B cell (primary cell): ENCODE measurements at places on chromosomes 13 and 19.
A peak's percentile ranks its signal among the peaks of the same experiment; 100 is the strongest.

- no peak for DNase-seq
Measured at GRCh38 chr13:74329962-74330361, 195.8 kb upstream of the KLF12 start.

GRCh38 chr13:36377826-36378468 is 31.8 kb upstream of the SPART start:
- no peak for DNase-seq

- no peak for DNase-seq
Measured at GRCh38 chr13:31124204-31124603, 37.5 kb downstream of the HSPH1 start.

DNA sequence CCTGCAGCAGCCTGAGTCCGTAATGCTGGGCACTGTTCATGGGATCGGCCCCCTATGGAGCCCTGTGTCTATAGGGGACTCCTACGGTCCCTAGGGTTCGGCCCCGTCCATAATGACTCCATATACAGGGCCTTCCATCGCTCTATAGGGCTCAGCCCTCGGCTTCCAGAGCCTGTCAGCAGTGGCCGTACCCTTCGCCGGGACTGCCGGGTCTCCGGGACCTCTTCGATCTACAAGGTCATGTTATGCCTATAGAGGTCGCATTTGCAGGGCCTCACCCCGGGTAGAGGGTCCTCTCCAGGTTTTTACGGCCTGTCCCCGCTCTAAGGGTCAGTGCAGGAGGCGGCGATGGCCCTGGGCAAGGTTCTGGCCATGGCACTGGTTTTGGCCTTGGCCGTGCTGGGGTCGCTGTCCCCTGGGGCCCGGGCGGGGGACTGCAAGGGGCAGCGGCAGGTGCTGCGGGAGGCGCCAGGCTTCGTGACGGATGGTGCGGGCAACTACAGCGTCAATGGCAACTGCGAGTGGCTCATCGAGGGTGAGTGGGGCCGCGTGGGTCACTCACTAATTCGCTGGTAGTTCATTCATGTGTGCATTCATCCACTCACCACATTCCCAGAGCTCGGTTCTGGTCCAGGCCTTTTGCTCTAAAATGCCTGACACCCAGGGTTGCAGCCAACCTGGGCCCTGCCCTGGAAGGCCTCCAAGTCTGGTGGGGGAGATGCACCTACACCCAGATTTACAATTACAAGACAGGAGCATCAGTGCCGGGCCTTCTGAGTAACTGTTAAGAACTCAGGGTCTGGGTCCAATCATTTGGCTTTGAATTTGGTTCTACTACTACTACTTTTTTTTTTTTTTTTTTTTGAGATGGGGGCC is 699 bp downstream of the MEGF8 start:
- peak; percentile 67 for DNase-seq

- DNase-seq, result no peak
Measured at GRCh38 chr19:48405850-48406249, 12.4 kb downstream of the GRIN2D start.

DNA sequence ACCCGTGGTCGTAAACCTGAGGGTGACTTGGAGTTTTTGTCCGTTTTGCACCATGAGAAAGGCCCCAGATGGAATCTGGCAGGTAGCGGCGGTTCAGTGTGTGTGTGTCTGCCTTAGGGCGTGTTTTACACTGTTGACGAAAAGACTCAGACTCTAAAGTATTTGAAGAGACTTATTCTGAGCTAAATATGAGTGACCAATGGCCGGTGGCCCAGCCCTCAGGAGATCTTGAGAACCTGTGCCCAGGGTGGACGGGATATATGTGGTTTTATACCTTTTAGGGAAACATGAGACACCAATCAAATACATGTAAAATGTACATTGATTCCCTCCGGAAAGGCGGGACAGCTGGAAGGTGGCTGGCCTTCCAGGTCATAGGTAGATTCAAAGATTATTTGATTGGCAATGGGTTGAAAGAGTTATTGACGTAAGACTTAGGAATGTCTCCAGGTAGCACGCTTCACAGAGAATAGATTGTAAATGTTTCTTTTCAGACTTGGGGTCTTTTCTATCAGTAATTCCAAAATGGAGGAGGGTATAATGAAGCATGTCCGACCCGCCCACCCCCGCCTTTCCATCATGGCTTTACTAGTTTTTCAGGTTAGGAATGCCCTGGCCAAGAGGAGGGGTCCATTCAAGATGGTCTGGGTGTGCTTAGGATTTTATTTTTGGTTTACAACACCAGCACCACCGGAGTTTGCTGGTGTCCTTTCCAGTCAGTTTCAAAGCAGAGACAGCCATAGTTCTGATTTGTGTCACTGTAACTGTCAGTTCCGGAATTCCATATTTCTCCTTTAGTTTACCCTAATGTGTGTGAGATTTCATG is 1.0 kb upstream of the ZNF529 start:
- peak; percentile 7 for DNase-seq

DNA sequence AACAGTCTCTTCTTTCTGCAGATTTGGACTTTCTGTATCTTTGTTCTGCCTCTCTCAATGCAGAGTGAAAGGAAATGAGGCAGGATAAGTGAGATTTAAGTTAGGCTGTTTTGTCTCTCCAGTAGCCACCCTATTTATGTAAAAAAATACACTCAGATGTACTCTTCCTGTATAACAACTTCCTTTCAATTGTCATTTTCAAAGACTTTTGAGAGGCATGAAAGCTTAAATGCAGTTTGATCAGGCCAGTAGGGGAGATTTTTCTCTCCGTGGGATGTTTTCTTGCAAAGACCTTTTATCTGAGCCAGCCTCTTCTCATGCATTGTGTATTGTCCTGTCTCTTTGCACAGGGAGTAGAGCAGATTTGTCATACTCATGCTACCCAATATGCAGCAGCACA is 166.8 kb downstream of the SLITRK5 start:
- no peak for DNase-seq

- no peak for DNase-seq
Measured at GRCh38 chr19:30387311-30388115, 15.3 kb downstream of the ZNF536 start.

- DNase-seq, result no peak
Measured at GRCh38 chr13:72125561-72125960, 258.6 kb upstream of the DACH1 start.

DNA sequence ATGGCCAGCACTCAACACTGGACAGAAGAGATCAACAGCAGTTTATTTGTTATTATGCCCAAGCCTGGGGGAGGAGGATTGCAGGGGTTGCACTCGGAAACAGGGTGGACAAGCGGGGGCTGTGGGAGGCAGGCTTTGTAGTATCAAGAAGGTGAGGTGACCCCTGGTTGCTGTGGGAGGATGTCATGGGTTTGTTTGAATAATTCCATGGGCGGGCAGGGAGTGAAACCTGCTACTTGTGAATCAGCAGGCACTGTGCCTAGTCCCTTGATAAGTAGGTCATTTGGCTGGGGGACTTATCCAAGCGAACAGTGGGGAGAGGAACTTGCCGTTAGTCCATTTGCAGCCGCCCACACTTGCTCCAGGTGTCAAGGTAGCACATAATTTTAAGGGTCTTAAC is 84.4 kb upstream of the KCTD15 start:
- DNase-seq, result no peak

GRCh38 chr19:49418511-49418910 is 4.7 kb downstream of the PTH2 start:
- DNase-seq, result no peak

- peak; percentile 81 for DNase-seq
Measured at GRCh38 chr19:40974633-40975037, 16.4 kb upstream of the CYP2B6 start.
